ENCODE measurements at places on chromosomes 5 and 9. TPM values are rescaled to one million over a fixed set of nuclear protein-coding genes. Genes with fewer than 3 reads are reported as not detected.

The IFNA13 gene
- total RNA-seq: not detected

The SLC34A1 gene
- not detected for total RNA-seq

DNA sequence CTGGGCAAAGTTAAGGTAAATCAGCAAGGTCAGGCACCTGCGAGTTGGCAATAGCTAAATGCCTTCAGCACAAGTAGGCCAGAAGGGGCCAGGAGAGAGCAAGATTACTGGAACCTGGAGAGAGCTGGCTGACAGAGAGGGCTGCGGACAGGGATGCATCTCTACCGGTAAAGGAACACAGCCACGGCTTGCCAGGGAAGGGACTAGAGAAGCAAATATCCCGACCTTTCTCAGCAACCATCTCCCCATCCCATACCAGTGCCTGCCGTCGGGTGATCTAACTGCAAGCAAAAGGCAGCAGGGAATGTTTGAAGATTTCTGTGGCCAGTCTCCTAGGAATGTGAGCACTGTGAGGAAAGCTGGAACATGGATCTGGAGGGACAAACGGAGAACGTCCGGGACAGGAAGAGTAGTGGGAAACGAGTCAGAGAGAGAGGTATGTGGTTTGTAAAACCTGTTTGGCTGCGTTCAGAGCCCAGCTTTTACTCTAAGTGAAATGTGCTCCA, 15.9 kb upstream of the ABLIM3 start:
- H3K27ac ChIP-seq: no peak overlapping the region
- DNase-seq: peak; percentile 50
- peaks cover 11% of the 10 kb centered on the region for H3K4me1 ChIP-seq

GRCh38 chr9:137679249-137679648, 60.4 kb downstream of the EHMT1 start:
- H3K36me3 ChIP-seq: no peaks in the 10 kb centered on the region
- no peak for DNase-seq
- H3K27ac ChIP-seq: peak overlapping the region; percentile 95

DNA sequence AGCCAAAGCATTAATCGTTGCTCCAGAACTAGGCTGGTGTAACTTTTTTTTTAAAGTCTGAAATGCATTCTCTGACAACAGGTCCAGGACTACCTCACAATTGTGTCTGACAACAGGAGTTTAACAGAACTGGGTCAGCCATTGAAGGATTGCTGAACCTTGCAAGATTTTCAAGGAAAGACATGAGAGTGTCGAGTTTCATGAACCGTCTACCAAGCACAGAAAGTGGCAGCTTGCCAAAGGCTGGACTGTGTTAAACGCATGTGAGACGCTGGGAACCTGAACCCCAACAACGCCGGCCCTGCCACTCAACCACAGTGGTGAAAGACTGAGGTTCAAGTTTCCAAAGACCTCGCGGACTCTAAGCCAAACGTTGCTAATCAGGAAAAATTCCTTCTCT, 79.1 kb downstream of the LHFPL2 start:
- no peaks in the 10 kb centered on the region for H3K27me3 ChIP-seq
- H3K4me1 ChIP-seq: peaks cover 42% of the 10 kb centered on the region
- no peaks in the 10 kb centered on the region for H3K36me3 ChIP-seq
- no peak overlapping the region for H3K4me3 ChIP-seq

DNA sequence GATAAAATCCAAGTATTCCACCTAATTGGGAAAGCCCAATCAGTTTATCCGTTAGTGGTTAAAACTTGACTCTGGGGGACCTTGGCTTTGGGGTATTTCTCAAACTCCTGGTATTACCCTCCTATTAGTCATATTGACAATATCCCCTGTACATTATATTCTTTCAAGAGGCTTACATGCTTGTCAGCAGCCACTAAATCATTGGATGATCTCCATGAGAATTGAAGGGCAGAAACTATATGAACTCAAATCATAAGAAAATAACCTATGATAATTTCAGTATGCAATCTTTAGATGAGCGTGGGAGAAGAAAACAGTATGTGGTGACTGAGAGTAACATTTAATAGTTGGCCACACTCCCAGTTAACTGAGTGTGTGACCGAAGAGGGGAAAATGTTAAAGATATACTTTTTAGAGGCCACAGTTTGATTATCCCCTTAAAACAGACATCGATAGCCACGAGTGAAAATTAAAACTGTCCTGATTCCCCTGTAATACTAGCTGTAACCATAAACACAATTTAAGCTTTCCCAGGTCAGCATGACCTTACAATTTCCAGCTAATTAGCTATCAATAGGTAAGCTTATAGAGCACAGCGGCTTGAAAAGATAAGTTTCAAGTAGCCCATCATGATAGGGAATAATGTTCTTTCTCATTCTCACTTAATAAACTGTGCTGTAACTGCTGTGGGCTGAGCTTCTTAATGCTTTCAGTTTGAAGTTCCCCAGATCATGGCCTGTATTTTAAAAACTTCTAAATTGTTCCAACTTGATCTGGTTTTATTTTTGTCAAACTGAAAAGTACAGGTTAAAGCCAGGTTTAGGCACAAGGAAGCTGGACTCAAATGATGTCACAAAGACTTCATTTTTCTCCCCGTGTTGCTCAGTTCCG, 58.6 kb downstream of the PUM3 start:
- no peaks in the 10 kb centered on the region for H3K27me3 ChIP-seq
- H3K36me3 ChIP-seq: peaks cover 35% of the 10 kb centered on the region
- no peaks in the 10 kb centered on the region for H3K4me1 ChIP-seq
- H3K4me3 ChIP-seq: no peak overlapping the region
- DNase-seq: no peak

DNA sequence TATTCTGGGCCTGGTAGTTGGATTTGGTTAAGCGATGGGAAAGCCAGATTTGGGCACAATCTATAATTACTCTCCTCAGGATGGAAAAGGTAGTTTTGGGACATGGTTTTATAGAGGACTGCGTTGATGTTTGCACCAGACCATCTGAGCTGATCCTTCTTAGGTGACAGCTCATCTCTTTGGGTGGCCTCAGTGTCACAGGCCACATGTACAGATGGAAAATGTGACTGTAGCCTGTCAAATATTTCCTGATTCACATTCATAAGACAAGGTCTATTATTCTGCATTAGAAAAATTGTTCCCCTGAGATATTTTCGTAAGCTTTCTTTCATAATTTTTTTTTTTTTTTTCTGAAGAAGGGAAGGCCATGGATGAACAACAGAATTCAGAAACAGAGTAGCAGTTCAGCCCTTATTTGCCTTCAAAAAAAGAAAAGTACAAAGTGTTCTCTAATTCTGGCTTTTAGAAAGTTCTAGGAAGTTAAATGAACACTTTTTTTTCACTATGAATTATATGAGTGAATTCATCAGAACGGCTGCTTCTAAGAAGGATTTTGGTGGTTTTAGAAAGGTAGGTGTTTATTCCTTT, 81.0 kb downstream of the NNT start:
- H3K36me3 ChIP-seq: no peaks in the 10 kb centered on the region
- H3K27ac ChIP-seq: no peak overlapping the region
- no peak for DNase-seq
- no peak overlapping the region for H3K4me3 ChIP-seq
- H3K27me3 ChIP-seq: peaks cover 2% of the 10 kb centered on the region
- peaks cover 4% of the 10 kb centered on the region for H3K4me1 ChIP-seq
